ENCODE measurements at places on chromosomes 6 and 20.
A peak's percentile ranks its signal among the peaks of the same experiment; 100 is the strongest.

DNA sequence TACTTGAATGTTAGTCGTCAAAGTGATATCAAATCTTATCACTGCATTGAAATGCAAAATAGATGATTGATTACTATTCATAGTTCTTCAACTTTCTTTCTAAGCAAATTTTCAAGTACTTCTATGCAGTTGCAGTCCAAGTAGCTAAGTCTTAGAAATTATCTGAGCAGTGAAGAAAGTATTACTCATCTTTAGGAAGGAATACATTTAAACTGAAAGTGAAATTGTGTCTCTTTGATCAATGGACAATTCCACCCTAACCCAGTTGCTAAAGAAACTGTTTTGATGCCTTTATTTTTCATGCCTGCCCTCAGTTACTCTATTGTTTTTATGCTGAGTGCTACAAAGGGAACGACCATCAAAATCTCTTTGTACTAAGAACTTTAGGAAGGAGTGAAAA is 337.4 kb downstream of the GRIK2 start:
- no peak for DNase-seq

GRCh38 chr6:149037051-149037671 is 280.4 kb upstream of the TAB2 start:
- DNase-seq: no peak

- DNase-seq: no peak
Observed at GRCh38 chr20:45138561-45139300, 14.5 kb upstream of the WFDC12 start.

DNA sequence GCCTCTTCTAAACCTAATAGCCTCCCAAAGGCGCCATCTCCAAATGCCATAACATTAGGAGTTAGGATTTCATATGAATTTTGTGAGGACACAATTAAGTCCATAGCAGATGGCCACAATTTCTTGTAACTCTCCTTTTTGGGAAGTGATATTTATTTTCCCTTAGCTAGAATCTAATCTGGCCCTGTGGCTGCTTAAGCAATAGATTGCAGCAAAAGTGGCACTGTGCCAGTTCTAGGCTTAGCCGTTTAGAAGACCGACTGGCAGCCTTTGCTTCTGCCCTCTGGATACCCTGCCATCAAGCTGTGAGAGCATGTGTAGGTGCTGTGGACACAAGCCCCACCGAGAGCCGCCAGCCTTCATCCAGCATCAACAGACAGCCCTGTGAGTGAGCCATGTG is 15.9 kb upstream of the ADGB start:
- DNase-seq: no peak

- DNase-seq: no peak
Observed at GRCh38 chr20:54262671-54263070, 54.8 kb downstream of the PFDN4 start.

- DNase-seq: peak; percentile 42
Observed at GRCh38 chr20:4167261-4168021, 152.1 kb upstream of the RNF24 start.

DNA sequence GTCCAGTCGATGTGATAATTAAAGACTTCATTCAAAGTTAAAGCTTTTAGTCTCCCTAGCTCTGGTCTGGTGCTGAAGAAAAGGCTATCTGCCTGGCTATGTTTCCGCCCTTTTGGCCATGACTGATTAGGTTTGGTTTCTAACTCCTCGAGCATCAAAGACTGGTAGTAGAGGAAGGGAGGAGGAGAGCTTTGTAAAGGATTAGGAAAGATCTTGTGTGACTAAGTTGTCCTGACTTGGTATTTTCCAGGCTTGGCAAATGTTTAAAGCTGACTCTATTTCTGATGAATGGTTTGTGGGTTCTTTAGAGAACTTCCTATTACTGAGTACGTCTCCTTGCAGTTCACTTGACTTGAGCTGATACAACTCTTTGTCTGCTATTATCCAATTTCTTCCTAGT is 312.9 kb downstream of the GJA1 start:
- DNase-seq: no peak

DNA sequence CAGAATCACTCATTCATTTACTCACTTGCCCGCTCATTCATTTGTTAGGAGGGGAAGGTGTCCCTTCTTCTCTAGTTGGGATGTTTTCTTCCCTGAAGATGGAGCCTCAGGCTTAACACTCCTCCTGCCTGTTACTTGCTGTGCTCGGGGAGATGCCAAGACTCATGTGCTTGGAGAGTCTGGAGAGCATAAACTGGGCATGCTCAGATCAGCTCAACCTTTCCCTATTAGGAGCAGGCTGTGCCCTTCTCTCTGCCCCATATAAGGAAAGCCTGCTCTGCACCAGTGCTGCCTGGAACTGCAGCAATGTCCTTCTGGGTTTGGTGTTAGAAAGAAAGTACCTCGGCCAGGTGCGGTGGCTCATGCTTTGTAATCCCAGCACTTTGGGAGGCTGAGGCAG is 18.0 kb upstream of the UBE2V1 start:
- no peak for DNase-seq

- no peak for DNase-seq
Observed at GRCh38 chr6:3230256-3230882, 2.9 kb upstream of the TUBB2B start.

DNA sequence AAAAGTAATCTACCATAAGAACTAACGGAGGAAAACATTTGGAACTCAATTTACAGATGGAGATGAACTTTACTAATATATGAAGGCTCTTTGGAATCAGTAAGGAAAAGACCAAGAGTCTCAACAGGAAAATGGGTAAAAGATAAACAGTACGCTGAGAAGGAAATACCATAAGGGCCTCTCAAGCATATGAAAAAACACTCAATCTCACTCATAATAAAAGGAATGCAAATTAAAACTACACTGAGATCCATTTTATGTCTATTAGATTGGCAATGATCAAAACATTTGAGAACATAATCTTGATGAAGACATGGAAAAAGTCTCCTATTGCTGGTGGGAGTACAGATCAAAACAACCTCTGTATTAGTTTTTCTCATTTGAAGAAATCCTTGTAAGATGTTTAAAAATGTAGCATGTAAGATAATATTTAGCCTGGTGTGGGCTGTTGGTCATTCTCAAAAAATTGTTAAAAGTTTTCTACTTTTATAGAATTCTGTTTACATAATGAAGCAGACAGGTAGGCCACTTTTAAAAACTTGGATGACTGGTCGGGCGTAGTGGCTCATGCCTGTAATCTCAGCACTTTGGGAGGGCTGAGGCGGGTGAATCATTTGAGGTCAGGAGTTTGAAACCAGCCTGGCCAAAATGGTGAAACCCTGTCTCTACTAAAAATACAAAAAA is 14.5 kb downstream of the REV3L start:
- DNase-seq: no peak

DNA sequence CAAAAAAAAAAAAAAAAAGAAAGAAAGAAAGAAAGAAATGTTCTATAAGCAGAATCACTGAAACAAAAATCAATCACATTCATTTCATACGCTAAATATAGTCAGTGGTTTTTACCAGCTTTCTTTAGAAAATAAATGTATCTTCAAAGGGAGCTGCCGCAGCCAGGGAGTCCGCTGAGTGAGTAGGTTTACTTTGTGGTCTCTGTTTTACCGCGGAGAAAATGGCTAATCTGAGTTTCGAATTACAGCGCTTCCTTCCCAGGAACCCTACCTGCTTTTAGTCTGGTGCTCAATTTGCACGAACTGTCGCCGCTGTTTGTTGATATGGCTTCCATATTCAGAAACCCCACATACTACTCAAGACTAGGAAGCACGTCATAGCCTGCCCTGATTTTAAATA is 102.4 kb downstream of the TFAP2A start:
- no peak for DNase-seq

- DNase-seq: no peak
Observed at GRCh38 chr6:6892744-6893583, 214.8 kb upstream of the RREB1 start.

DNA sequence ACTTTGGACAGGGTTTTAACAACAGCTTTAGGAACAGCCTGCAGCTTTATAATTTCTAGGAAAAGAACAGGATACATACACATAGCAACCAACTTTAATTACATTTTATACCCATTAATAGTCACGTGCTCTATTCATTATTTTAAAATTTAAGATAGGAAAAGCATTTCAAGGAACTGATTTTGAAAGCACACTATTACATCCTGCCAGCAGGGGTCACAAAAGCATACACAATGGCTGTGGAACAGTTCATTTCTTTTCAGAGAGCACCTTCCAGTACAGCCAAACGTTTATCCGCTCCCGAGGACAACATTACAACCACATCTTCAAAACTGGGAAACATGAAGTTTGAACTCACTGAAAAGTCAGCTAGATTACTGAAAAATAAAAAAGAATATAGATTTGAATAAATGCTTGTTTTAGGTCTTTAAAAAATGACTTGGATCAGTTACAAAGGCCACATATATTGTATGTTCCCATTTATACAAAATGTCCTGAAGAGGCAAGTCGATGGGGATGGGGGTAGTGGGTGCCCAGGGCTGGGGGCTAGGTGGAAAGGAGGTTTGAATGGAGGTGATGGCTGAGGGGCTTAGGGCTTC is 104.6 kb upstream of the EXOC2 start:
- peak; percentile 31 for DNase-seq

DNA sequence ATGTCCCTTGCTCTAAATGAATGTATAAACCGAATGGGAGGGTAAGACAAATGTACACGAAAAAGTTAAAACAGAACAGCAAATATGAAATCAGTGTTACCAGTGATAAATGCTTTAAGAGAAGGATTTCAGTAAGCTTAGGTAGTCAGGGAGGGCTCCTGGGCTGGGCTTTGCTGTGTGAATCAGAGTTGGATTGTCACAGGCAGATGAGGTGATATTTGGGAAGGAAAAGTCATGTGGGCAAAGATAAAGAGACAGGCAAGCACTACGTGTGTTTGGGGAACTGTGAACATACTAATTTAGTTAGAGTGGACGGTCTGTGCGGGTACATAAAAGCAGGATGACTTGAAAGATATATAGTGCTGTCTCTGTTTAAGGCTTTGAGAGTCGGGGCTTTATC is 114.8 kb downstream of the CRYBG1 start:
- no peak for DNase-seq

DNA sequence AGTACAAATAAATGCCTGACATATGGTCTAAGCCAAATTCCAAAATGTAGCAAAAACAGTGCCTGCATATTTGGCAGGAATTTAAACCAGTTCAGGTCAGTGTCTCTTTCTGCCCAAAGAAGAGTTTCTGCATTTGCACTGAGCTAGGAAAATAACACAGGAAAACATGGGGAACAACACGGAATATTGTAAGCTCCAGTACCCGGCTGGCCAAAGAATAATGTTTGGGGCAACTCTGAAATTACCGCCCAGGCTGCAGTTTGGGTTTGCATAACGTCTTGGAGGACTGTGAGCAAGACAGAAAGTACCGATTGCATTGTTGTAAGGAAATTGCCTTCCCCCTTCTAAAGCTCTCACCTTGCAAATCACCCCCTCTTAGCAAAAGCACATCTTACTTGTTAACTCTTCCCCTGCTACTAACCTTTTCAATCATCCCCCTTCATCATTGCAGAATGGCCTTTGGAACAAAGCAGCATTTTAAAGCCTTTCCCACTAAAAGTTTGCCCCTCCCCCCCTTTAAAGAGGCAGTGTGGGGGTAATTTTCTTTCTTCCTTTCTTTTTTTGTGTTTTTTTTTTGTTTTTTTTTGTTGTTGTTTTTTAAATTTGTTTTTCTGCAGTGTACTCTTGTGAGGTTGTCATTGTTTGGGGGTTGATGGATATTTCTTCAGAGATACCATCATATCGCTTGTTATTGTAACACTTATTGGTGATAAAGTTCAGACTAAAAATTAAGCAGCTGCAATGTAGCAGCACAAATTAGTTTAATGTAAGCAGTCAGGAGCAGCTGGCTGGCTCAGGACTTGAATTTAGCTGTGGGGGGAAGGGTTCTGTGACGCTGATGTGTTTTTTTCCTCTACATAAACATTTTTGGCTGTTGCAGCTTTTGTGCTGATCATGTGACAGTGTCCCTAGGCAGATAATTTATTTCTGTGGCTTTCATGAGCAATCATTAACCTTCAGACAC is 100.0 kb upstream of the CITED2 start:
- DNase-seq: no peak

- DNase-seq: peak; percentile 34
Observed at GRCh38 chr6:47478233-47479139, 897 bp downstream of the CD2AP start.

DNA sequence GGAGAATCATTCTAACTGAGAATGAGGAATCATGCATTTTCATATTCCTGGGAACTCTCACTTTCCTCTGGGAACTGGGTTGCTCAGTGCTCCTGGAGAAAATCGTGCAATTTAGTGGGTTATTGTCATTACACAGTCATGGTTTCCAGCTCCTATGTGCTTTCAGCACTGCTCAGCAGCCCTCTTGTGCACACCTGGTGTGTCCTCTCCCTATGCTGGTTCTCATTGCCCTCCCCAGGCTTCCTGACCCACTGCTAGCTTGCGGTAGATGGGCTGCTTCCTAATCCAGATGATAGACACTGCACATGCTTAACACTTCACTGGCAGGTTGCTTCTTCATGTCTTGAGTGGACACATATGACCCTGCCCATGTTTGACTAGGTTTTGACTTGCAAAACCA is 39.7 kb downstream of the TMEM200A start:
- DNase-seq: no peak

DNA sequence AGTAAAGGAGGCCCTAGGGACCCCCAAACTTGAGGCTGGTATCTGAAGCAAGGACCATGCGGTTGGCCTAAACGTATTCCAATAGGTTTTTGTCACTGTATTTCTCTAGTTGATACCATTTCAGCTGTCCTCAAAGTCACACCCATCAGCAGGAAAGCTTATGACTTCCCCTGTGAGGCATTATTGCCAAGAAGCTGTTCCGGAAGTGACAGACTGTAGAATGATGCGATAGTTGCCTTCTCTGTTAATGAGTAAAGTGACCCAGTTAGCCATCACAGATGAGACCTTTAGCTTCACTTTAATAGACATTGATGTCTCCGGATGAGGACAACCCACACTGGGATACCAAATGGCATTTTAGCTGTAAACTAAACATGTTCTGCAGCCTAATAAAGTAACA is 147.9 kb downstream of the RNGTT start:
- no peak for DNase-seq

DNA sequence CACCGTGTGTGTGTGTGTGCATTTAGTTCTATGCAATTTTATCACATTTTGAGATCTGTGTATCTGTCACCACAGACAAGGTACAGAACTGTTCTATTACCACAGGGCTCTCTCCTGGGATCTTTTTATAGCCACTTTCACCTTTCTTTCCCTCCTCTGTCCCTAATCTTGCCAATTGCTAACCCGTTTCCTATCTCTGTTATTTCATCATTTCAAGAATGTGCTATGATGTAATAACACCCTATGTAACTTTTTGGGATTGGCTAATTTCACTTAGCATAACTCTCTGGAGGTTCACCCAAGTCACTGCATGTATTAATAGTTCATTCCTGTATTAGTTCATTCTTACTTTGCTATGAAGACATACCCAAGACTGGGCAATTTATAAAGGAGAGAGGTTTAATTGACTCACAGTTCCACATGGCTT is 657.7 kb downstream of the QKI start:
- no peak for DNase-seq

GRCh38 chr20:32484225-32484957 is 100.7 kb downstream of the NOL4L start:
- no peak for DNase-seq

- DNase-seq: no peak
Observed at GRCh38 chr6:42294759-42295158, 77.1 kb upstream of the MRPS10 start.
